ENCODE measurements at places on chromosomes 3 and 15.
A peak's percentile ranks its signal among the peaks of the same experiment; 100 is the strongest.

DNA sequence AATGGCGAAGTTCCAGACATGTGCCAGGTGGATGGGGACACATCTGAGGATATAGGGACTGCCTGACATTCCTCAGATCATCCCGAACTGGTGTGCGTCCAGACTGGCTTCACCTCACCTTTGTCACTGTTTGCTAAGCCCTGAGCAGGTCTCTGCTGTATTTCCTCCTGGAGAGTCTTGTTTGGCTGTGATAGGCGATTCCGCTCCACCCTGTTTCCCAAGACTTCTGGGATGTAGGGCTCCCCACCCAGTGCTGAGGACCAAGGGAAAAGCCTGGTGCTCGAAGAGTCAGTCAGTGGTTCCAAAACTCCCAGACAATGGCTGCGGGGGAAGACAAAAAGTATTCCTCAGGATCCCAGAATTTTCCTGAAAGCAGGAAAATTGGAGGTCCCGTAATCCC lies 11.1 kb upstream of the FURIN start:
- DNase-seq: no peak

- no peak for DNase-seq
Measured at GRCh38 chr15:89825271-89825940, 10.8 kb upstream of the ANPEP start.

DNA sequence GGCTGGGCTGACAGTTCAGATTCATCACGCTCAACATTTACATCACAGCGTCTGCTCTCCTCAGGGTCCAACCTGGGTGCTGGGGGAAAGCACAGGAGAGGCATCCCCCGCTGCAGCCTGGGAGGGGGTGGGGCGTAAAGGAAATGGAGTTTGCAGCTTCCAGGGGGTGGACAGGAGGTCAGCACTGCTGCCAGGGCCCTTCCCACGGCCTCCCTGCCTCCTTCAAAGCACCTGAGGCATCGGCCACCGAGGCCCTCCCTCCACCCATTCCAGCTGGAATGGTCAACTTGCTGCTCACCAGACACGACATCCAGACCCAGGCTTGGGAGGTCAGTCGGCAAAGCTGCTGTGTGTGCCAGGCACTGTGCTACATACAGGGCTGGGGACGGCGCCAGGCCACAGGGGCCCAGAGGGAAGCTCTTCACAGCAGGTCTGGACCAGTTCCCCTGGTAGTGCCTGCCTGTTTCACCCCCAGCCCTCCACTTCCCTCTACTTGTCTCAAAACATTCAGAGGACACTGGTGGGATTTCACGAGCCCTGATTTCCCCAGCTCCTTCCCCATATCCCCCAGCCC lies 120.7 kb downstream of the ANP32A start:
- no peak for DNase-seq

DNA sequence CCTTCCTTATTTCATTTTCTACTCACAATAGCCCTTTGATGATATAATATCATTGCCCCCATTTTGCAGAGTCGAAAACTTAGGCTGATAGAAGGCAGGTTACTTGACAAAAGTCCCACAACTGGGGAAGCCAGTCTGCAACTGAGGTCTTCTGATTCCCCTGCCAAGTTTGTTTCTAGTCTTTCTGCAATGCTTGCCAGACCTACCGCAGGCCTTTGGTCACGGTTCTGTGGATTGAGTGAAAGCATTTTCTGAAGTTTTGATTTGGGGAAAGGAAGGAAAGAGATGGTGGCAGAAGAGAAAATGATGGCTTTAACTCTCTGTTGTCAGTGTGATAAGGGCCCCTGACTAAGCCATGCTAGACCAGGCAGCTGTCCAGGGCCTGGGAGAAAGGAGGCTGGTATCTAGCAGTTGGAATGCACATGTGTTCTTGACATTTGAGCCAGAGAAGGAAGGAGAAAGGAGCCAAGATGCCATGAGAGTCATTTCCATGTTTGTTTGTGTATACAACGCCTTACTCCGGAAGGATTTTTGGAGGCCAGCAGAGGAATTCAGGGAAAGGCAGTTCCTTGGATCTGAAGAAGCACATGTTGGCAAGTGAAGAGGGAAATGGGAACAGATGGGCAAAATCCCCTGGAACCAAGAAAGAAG lies 29.9 kb downstream of the FAH start:
- DNase-seq: no peak

DNA sequence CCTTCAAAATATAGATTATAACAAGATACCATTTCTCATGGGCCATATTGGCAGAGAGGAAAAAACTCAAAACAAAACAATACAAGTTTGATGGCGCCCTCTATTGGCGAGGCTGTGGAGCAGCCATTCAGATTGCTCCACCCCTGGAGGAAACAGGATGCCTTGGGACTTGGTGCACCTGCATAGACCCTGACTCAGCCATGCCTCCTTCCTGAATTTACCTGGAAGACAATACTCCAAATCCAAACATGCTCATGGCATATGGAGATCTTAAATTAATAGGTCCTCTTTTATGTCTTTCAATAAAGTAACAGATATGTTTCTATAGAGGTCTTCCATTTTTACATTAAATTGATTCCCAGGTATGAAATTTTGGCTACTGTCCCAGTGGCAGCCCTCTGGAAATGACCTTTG lies 90.0 kb downstream of the APBA2 start:
- DNase-seq: peak; percentile 39

DNA sequence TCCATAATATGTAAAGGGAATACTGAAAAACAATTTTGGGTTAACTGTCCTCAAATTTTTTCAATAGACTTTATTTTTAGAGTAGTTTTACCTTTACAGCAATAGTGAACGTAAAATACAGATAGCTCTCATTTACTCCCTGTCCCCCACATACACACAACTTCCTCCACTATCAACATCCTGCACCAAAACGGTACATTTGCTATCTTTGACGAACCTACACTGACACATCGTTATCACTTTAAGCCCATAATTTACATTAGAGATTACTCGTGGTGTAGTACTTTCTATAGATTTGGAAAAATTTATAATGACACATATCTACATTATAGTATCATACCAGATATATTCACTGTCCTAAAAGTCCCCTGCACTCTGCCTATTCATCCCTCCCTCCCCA lies 16.9 kb upstream of the P2RY1 start:
- no peak for DNase-seq

- DNase-seq: no peak
Measured at GRCh38 chr15:25416693-25417092, 22.1 kb downstream of the UBE3A start.

- peak; percentile 59 for DNase-seq
Measured at GRCh38 chr3:112640930-112641801, at the start of gene CCDC80. TSS of gene CCDC80 (minus strand) at chr3:112641143. CDS start at chr3:112639905, 1,238 bp downstream.

DNA sequence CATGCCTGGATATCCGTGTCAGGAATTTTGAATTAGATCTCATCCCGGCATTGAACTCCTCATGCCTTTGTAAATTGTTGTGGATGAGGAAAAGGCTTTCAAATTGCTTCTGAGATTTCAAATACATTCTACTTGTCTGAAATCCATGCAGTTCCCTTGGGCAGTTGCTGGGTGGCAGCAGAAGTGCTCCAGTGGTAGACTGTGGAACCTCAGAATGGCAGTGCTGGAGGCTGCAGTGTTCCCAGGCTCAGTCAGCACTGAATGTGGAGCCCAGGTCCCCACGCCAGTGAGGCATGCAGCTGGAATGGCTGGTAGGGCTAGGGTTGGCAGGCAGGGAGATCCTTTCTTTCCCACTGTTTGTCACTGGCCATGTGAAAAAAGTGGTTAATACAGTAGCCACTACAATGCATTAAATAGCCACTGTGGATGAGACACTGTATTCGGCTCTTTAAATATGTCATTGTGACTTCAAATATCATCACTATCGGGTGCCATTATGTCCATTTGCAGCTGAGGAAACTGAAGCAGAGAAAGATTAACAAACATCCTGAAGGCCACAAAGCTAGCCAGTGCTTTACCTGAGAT lies 98.6 kb downstream of the TPRG1 start:
- DNase-seq: peak; percentile 73

DNA sequence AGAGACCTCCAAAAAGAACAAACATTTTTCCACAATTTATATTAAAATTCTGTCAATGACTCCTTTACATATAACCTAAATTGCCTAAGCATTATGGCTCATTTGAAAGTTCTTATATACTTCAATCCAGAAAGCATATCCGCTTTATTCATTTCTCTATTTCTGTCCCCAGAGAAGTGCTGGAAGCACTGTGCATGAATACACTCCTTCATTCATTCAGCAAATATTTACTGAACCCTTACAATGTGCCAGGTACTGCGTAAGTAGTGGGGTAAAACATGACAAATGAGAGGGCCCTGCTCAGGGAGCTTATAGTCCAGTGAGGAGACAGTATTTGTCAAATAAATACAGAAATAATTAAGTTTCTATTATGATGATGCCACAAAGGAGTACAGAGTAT lies 3.3 kb downstream of the PDCD10 start:
- no peak for DNase-seq

DNA sequence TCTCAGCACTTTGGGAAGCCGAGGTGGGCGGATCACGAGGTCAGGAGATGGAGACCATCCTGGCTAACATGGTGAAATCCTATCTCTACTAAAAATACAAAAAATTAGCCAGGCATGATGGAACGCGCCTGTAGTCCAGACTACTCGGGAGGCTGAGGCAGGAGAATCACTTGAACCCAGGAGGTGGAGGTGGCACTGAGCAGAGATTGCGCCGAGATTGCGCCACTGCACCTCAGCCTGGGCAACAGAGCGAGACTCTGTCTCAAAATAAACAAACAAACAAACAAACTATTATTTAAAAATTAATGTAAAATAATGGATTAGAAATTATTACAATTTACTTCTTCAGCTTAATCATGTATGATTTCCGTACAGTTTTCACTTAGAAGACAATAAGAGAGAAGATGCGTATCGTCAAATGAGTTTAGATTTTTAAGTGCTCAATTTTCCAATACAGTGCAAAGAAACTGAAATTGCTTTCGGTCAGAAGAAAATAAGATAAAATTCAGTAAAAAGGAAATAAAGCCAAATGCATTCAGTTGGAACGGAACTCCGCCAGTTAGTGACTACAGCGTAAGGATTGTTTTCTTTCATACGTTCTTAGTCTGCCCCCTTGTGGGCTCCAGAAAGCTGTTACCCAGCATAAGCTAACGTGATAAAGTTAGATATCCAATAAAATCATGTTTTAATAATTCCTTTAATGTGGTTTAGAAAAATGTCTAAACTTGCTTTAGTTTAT lies 24.8 kb downstream of the AADAC start:
- peak; percentile 75 for DNase-seq

DNA sequence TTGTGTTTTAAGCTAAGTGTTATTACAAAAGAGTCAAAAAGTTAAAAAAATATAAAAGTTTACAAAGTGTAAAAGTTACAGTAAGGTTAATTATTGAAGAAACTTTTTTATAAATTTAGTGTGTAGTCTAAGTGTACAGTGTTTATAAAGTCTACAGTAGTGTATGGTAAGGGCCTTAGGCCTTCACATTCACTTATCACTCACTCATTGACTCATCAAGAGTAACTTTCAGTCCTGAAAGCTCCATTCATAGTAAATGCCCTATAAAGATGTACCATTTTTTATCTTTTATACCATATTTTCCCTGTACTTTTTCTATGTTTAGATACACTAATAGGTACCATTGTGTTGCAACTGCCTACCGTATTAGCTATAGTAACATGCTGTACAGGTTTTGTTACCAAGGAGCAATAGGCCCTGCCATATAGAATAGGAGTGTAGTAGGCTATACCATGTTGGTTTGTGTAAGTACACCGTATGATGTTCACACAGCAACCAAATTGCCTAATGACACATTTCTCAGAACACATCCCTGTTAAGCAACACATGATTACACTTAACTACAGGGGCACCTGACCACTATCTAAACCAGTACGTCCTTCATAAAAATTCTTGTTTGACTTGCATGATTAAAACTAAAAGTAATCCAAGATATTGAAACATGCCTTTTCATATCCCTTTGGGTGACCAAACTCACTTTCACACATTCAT lies 17.2 kb downstream of the RAD18 start:
- no peak for DNase-seq

DNA sequence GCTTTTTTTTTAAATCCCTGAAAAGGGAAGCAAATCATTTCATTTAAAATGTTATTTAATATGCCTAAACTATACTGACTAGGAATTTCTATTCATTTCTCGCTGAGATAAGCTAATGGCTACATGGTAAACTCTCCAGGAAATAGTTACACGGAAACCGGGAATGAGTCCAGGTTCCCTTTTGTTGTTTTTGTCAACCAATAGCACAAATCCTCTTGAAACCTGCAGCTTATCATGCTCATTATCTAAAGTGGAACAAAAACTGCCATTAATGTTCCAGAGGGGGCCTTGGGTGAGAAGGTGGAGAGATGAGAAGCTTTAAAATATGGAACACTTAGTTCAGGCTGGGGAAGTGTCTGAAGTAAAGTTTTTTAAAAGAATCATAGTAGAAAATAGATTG lies 113.5 kb upstream of the ALCAM start:
- no peak for DNase-seq

DNA sequence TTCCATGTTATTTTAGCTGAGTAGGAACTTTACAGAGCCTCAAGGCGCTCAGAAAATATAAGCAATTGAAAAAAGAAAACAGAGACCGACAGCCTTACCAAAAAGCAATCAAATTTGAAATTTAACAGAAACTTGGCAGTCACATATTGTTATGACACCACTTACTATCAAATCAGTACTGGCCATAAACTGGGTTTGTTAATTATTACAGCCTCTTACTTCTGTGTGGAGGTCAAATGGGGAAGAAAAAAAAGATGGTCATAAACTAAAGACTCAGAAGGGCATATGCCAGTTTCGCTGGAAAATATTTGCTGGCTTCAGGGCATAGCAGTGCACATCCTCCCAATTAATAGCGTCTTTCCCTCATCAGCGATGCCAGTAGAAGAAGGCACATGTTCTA lies 45.5 kb upstream of the SUCLG2 start:
- no peak for DNase-seq

GRCh38 chr3:1766384-1766783 lies 332.3 kb upstream of the CNTN4 start:
- no peak for DNase-seq

DNA sequence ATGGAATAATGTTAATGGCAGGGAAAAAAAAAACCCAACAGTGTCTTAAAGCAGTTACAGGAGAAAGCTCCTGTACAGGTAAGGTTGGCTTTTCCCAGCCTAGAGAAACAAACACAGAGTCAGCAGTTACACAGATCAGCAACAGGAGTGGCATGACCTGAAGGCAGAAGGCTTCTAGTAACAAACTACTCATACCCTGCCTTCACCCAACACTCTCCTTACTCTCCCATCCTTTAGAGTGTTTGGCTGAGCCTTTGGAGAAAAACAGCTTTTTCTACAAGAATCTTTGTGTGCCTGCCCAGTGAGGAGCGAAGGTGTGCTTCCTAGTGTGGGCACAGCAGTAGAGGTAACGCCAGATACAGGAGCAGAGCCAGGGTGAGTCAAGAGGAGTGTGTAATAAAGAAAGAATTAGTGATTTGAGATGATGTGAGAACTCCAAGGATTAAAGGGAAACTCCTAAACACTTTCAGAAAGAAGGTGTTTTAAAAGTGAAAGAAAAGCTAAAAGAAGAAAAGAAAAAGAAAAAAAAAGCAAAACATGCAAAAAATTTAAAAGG lies 152.7 kb downstream of the POLR2M start:
- no peak for DNase-seq

DNA sequence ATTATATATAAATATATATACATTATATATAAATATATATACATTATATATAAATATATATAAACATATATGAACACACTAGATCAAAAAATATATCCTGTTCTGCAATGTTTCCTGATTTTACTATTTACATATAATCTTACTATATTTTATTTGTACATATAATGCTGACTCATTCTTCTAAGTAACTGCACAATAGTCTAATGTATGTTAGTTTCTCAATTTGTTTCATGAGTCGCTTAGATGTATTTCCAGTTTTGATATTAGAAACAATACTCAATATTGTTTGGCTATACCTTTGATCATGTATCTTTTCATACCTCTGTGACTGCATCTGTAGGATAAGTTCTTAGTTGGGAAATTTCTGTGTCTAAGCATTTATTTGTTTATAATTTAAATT lies 669.9 kb upstream of the CCDC54 start:
- no peak for DNase-seq

Data from HCT116 (cell line).